Stimulated activated CD8-positive, alpha-beta memory T cell treated with anti-CD3 and anti-CD28 coated beads, Interleukin-2, amount 100 ng/mL, for 1 hour (primary cell): ENCODE measurements at places on chromosomes 12 and 14.

GRCh38 chr12:18749386-18749957 lies 11.6 kb downstream of the CAPZA3 start:
- DNase-seq, result no peak

GRCh38 chr14:81367563-81367962 lies 32.6 kb downstream of the STON2 start:
- no peak for DNase-seq

DNA sequence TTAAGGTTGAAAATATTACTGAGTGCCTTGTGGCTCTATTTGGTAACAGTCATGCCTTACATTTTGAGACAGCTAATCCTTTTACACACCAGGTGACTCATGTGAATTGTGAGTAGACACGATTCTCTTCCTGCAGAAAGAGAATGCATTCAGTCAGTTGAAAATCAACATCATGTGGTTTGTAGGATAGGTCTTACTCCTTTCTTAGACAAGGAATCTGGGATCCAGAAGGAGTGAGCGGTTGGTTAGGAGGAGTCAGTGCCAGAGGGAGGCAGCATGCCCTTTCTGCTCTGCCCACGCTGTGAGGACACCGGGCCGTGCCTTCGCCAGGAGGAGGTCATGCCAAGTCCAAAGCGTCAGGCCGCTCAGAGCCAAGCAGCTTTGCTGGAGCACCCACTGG lies 47.6 kb downstream of the TRAF3 start:
- DNase-seq, result no peak

DNA sequence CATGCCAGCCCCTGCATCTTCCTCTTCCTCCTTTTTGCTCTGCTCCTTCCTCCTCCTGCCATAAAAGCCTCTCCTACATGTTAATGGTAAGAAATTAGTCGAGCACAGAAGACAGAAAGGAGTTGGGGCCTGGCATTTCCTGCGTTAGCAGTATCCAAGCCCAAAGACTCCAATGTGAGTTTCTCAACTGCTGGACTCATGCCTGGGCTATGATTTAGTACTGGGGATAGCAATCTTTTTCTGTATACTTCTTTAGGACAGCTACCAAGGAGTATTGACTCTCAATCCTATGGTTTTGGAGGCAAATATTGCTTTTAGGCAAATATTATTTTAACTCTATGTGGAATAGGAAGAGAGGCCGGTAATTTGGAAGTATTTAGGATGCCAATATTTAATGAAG lies 18.0 kb upstream of the SLC38A4 start:
- DNase-seq, result no peak

DNA sequence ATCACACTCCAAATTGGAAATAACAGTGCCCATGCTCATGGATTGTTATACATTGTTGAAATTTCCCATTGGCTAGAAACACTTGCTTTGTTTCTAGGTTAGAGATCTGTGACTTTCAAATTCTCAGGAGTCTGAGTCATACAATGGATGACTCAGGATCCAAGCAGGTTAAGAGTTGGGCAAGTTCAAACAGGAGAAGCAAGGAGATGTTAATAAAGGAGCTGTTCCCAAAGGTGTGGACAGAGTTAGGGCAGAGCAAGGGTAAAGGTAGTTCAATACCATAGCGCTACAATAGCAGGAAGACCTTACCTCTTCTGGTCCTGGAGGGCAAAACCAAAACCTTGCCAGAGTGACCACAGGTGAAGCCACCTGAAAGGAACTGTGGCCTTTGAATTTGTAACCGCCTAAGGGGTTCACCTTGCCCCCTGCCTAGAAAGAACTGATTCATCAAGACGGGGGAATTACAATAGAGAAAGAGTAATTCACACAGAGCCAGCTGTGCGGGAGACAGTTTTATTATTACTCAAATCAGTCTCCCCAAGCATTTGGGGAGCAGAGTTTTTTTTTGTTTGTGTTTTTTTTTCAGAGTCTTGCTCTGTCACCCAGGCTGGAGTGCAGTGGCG lies 4.2 kb upstream of the AMN1 start:
- no peak for DNase-seq

GRCh38 chr12:14635776-14636175 lies 60.6 kb downstream of the GUCY2C start:
- no peak for DNase-seq

- no peak for DNase-seq
Observed at GRCh38 chr12:22190969-22191368, 143.5 kb downstream of the ST8SIA1 start.

DNA sequence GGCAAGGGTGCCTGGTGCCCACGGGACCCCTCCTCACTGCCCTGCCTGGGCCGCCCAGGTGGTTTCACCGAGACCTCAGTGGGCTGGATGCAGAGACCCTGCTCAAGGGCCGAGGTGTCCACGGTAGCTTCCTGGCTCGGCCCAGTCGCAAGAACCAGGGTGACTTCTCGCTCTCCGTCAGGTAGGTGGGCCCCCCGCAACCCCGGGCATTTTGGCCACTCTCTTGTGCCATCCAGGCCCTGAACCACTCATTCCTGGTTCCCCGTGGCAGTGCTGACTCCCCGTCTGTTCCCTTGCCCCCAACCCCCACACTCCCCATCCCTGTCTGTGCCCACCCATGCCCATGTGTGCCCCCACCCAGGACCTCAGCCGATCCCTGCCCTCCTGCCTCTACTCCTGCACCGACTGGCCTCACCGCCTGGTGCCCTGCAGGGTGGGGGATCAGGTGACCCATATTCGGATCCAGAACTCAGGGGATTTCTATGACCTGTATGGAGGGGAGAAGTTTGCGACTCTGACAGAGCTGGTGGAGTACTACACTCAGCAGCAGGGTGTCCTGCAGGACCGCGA lies 480 bp downstream of the PTPN6 start:
- DNase-seq, result no peak

GRCh38 chr12:132426349-132427173 lies 63.4 kb upstream of the FBRSL1 start:
- DNase-seq, result no peak

GRCh38 chr12:121505513-121505912 lies 75.3 kb downstream of the KDM2B start:
- no peak for DNase-seq
